NCI-H2227 treated with DMSO at 0.1 percent for 48 hours (cell line): ENCODE measurements at places on chromosomes 5 and 9.
A peak's percentile ranks its signal among the peaks of the same experiment; 100 is the strongest.

GRCh38 chr5:113270086-113270485 is 164.7 kb downstream of the TSSK1B start:
- DNase-seq = no peak

DNA sequence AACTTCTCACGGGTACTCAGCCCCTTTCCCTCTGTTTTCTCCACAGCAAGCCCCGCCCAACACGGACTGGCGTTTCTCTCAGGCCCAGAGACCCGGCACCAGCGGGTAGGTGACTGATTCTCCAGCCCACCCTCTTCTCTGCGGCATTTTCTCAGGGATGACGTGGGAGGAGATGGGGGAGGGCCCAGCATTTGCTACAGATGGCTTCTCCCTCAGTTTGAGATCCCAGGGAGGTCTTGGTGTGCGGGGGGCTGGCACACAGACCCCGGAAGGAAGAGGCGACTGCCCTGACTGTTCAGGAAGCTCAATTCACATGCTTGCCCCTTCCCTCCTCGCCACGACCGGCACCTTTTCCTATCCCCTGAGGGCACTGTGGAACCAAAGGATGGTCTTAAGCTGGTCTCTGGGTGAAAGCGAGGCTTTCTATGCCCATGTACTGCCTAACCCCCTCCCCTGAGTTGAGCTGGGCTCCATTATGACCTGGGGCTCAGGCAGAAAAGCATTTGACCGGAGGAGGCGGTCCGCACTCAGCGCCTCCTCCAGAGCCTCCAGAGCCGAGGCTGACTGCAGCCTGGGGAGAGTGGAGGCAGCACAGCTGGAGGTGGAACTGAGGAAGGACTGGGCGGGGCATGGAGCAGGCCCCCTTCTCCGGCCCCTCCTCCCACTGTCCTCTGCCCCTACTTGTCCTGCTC is 6.0 kb downstream of the PCDHGC5 start:
- peak; percentile 54 for DNase-seq

- DNase-seq = no peak
Measured at GRCh38 chr9:95478335-95478734, 38.4 kb downstream of the PTCH1 start.

DNA sequence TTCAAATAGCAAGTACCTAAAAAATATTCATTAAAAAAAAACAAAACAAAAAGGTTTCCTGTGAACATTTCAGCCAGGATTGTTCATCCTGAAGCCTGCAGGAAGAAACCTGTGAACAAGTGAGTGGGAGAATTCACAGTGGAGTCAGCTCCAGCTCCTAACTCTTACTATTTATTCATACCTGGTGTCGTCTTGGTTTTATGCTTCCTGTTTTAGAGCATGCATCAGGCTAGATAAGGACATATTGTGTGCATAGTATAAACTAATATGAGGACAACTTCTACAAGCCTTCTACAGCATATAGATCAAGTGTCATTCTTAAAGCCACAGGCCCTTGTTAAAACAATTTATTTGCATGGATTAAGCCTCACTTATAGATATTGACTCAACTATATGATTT is 169.9 kb downstream of the EFNA5 start:
- no peak for DNase-seq

DNA sequence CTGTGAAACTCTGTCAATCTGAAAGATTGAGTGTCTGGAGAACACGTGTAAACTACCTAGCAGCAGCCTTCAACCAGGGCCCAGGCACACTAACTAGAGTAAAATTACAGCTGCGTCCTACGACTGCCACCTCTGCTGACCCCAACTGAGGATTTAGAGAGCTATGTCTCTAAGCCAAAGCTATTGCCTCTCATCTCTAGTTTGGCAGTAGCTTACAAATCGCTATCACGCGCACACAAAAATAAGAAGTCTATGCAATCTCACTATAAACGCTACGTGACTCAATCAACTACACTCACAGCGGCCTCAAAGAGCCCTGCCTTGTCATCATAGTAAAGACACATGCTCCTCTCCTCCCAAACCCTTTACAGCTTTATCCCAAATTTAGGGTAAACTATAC is 8.7 kb downstream of the PPP6C start:
- DNase-seq = peak; percentile 51
